T-helper 2 cell (primary cell): ENCODE measurements at places on chromosomes 12 and 14.

DNA sequence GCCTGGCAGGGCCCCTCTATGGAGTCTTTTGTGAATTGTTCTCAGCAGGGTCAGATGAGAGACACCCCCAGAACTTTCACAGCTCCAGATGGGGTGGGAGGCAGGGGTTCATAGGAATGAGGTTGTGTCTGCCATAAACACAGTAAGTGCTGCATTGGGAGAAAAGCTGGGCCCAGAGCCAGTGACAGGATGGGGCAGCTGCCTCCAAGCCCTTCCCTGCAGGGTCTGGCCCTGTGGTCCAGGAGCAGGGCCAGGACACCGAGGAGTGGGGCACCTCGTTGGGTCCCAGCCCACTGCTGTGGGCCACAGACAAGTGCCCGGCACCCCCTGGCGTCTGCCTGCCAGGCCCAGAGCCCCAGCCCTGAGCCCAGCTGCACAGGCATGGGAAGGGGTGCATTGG is 13.3 kb downstream of the INF2 start:
- DNase-seq: no peak

DNA sequence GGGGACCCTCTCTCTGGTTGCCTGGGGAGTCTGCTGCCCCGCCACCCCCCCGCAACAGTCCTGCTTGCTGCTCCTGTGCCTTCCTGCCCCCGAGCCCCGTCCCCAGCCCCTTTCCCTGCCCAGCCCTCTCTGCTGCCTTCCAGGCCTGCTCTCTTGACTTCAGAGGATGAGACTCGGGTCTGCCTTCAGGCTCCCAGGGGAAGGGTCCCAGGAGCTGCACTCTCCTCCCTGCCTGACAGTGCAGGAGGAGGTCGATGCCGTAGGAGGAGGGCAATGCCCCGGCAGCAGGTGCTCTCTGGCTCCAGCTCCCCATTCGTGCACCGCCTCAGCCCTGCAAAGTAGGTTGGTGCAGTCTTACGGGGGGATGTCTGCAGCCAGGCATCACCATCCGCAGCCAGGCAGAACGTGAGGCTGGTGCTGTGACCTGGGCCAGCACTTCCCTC is 185.1 kb upstream of the C14orf180 start:
- DNase-seq: no peak

DNA sequence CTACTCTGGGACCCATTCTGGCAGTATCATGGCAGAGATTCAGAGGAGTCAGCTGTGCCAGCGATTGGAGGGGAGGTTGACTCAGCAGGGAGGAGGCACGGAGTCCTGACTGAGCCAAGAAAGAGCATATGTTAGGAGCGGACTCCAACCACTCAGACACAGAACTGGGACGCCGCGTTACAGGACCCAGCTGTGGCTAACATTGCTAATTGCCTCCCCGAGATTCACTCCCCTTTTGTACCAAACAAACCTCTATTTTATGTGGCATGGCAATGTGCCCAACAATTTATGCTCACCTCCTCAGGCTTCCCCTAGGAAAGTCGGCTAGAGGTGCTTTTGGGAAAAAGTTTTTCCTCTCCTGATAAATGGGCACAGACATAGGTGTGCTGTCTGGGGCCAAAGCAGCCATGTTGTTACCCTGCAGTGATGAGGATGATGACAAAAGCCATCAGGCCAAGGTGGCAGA is 15.2 kb upstream of the CLIP1 start:
- no peak for DNase-seq

DNA sequence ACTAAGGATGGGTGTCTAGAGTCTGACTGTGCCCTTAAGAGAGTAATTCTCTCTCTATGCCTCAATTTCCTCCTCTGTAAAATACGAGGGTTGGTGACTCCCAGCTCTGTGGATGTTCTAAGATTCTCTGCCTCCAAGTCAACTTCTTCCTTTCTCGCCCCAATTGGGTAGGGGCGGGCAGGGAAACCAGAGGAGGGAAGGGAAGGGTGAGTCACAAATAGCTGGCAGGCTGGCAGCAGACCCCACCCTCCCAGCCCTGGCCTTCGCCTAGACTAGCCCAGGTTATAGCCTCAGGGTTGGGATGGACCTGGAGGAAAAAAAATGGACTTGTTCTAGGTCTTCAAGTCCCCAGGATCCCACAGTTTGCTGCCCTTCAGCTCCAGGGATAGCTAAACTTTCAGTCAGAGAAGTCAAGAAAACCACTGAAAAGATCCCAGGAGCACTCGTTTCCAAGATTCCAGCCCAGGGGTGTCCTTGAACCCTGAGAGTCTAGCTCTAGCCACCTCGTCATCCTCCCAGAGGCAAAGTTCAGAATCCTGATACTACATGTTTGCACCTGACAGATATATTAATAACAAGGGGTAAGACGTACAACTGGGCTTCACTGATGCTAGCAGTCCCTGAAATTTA is 2.3 kb downstream of the DGKA start:
- DNase-seq: no peak

DNA sequence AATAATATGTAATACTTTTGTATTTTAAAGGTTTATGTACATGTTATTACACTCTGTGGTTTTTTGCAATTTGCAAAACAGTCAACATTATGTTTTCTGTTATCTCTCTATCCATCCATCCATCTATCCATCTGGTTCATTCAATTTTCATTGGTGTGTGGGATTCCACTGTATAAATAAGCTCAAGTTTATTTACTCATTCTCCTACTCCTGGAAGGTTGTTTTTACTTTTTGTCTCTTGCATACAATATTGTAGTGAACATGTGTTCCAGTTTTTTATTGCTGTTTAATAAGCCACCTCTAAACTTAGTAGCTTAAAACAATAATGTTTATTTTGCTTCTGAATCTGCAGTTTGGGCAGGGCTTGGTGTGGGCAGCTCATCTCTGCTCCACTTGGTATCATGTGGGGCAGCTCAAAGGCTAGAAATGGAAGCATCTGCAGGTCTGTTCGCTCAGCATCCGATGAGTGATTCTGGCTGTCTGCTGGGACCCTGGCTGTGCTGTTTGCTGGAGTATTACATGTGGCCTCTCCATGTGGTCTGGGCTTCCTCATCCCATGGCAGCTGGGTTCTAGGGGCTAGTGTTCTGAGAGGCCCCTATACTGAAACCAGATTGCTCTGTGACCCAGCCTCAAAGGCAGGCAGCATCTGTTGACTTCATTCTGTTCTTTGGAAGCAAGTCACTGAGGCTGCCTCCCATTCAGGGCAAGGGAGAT is 98.8 kb downstream of the SLC25A47 start:
- DNase-seq: no peak

GRCh38 chr12:131461096-131461495 is 249.8 kb upstream of the SFSWAP start:
- DNase-seq: no peak

DNA sequence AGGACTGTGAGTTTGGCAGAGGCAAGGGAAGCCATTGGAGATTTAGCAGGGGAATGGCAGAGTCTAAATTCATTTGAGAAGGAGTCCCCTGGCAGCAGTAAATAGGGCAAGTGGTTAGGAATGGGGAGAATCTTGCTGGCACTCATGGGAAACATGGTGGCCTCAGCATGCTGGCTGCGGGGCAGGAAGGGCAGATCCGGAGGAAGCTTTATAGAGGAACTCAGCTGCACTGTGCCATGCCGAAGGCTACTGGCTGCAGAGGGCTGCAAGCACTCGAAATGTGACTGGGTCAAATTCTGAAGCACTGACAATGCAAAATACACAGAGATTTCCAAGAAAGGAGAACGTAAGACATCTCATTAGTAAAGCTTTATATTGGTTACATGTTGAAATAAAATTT is 23.9 kb downstream of the CCNK start:
- no peak for DNase-seq

DNA sequence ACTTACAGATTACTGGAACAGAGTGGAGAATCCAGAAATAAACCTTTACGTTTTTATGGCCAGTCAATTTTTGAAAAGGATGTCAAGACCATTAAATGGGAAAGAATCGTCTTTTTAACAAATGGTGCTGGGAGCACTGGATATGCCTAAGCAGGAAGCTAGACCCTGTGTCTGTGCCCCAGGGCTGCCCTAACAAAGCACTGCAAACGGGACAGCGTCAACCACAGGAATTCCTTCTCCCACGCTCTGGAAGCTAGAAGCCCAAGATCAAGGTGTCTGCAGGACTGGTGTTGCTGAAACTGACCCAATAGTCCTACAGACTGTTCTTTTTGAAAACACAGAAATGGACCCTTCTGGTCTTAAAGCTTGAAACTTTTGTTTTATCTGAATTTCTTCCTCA is 9.3 kb upstream of the TMEM121 start:
- no peak for DNase-seq

GRCh38 chr12:65567820-65568219 is 256.5 kb upstream of the HMGA2 start:
- no peak for DNase-seq

- no peak for DNase-seq
These were observed 28.9 kb downstream of the PNMA1 start for GRCh38 chr14:73685328-73685727.

GRCh38 chr12:89733579-89734201 is 25.1 kb upstream of the ATP2B1 start:
- peak; percentile 49 for DNase-seq

DNA sequence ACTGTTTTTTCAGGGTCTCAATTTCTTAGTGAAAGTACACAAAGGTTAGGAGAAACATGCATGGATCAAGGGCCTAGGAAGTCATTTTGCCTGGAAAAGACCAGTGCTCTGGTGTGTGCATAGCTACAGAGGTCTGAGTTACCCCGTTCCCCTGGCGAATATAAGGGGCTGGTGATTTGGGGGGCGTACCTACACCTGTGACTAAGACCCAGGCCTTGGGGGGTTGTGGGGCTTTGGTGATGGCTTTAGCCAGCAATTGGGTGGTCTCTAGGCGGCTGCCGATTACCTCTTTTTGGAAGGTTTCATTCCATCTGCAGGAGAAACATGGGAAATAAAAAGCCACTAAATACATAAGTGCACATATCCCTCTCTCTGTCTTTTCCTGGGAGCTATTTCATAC is 1.1 kb downstream of the SDR39U1 start:
- DNase-seq: no peak

- no peak for DNase-seq
These were observed 13.7 kb upstream of the LHX5 start for GRCh38 chr12:113485330-113485729.

DNA sequence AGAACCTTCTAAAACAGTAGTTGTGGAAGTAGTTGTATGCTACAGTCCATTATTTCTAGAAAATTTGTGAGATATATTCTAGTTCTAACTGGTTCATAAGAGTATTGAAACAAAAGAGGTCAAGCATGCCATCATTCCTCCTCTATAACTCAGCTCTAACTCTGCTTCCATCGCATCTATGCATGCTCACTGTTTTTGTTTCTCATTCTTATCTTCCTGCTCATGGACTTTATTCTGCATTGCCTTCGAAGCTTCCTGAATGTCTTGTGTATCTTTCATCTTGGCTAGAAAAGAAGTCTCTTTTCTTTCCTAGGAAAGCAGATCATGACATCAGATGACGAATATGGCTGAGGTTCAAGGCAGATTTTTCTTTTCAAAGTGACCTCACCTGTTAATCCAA is 402 bp downstream of the LMNTD1 start:
- DNase-seq: no peak

- no peak for DNase-seq
These were observed 1.1 kb upstream of the RMST start for GRCh38 chr12:97461553-97461952.

GRCh38 chr14:104080376-104081260 is 4.9 kb upstream of the ASPG start:
- DNase-seq: no peak

GRCh38 chr14:94665121-94665520 is 52.9 kb downstream of the SERPINA3 start:
- no peak for DNase-seq

GRCh38 chr12:114866331-114866730 is 182.4 kb upstream of the TBX3 start:
- no peak for DNase-seq

GRCh38 chr14:92280554-92281262 is 42.3 kb upstream of the SLC24A4 start:
- no peak for DNase-seq

GRCh38 chr14:85002846-85003245 is 527.1 kb upstream of the FLRT2 start:
- DNase-seq: no peak

GRCh38 chr14:57066887-57067513 is 201.7 kb downstream of the EXOC5 start:
- no peak for DNase-seq

GRCh38 chr14:50082308-50082742 is 34.0 kb downstream of the VCPKMT start:
- DNase-seq: peak; percentile 92

- no peak for DNase-seq
These were observed 82.3 kb downstream of the PLEKHG3 start for GRCh38 chr14:64786296-64787149.

DNA sequence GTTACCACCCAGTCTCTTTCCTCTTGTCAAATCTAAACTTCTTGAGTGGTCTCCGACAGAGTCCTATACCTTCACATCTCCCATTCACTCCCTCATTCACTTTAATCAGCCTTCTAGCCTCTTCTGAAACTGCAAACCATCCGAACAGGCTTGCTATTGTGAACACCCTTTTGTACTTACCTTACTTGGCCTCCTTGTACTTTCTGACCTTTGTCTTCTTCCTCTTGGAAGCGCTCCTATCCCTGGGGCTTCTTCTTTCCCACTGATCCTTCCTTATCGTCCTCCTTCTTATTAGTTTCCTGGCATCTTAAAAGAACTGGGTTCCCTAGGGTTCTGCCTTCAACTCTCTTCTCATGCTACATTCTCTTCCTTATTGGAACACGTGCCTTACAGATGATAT is 76.9 kb upstream of the HIF1A start:
- DNase-seq: no peak

DNA sequence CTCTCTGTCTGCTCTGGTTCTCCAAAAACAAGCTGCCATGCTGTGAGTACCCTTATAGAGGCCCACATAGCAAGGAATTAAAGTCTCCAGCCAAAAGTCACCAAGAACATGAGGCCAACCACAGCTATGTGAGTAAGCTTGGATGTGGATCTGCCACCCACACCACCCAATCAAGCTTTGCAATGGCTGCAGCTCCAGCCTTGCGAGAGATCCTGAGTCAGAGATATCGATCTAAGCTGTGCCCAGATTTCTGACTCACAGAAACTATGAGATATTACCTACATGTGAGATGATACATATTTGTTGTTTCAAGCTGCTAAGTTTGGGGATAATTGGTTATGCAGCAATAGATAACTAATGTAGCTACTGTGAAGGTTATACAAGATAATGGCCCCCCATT is 15.5 kb upstream of the TMEM233 start:
- DNase-seq: no peak
